ENCODE measurements at places on chromosomes 1 and 21. TPM values are rescaled to one million over a fixed set of nuclear protein-coding genes. Genes with fewer than 3 reads are reported as not detected.

Gene RNF186
- polyA plus RNA-seq = not detected

Gene IL19
- polyA plus RNA-seq = not detected

Gene FAM167B
- not detected for polyA plus RNA-seq

Gene PTPN7
- 84.1 TPM for polyA plus RNA-seq

Gene POLR3GL
- 95.3 TPM for polyA plus RNA-seq

Gene CD48
- 228 TPM for polyA plus RNA-seq

Gene SLC39A1
- polyA plus RNA-seq = 36.3 TPM

Gene SIPA1L2
- polyA plus RNA-seq = 1.1 TPM

Gene ICOSLG
- polyA plus RNA-seq = 1.0 TPM

Gene SUSD4
- 9.5 TPM for polyA plus RNA-seq

Gene NKAIN1
- not detected for polyA plus RNA-seq

Gene OLFML3
- polyA plus RNA-seq = not detected

Gene CHI3L1
- not detected for polyA plus RNA-seq

Gene OR10Z1
- not detected for polyA plus RNA-seq

Gene CAPN8
- 0.33 TPM for polyA plus RNA-seq

Gene CRP
- polyA plus RNA-seq = not detected

Gene LIPI
- polyA plus RNA-seq = not detected

Gene INSRR
- polyA plus RNA-seq = not detected

Gene CD1E
- polyA plus RNA-seq = not detected

Gene CD5L
- not detected for polyA plus RNA-seq

Gene CTSS
- polyA plus RNA-seq = 146 TPM

Gene OR2T2
- not detected for polyA plus RNA-seq

Gene CCDC17
- polyA plus RNA-seq = not detected

Gene DNASE2B
- not detected for polyA plus RNA-seq

Gene ZNF670
- polyA plus RNA-seq = 2.1 TPM

Gene LRRC38
- not detected for polyA plus RNA-seq

Gene BATF3
- polyA plus RNA-seq = not detected

Gene VWA1
- polyA plus RNA-seq = not detected

Gene GPR153
- not detected for polyA plus RNA-seq

Gene SERINC2
- not detected for polyA plus RNA-seq

Gene OR2L5
- polyA plus RNA-seq = not detected

Gene HSD11B1
- 7.3 TPM for polyA plus RNA-seq

Gene KRTAP19-3
- not detected for polyA plus RNA-seq

Gene LENEP
- not detected for polyA plus RNA-seq

Gene CELA3B
- polyA plus RNA-seq = not detected

Gene PADI3
- polyA plus RNA-seq = not detected

Gene CRNN
- polyA plus RNA-seq = not detected

Gene PDXK
- 37.5 TPM for polyA plus RNA-seq

Gene RPTN
- not detected for polyA plus RNA-seq

Gene ST6GALNAC5
- 0.10 TPM for polyA plus RNA-seq

Gene SAMD11
- not detected for polyA plus RNA-seq

Gene LEFTY2
- polyA plus RNA-seq = not detected

Gene NPL
- polyA plus RNA-seq = 5.7 TPM

Gene CFHR4
- polyA plus RNA-seq = not detected

Gene PRELP
- polyA plus RNA-seq = not detected

Gene CNR2
- 0.36 TPM for polyA plus RNA-seq

Gene IL20
- polyA plus RNA-seq = not detected

All from CD4-positive, alpha-beta memory T cell (primary cell).